ENCODE measurements at places on chromosomes 1 and 21.

GRCh38 chr1:35451125-35451528 lies 106.1 kb downstream of the KIAA0319L start:
- DNase-seq = no peak

DNA sequence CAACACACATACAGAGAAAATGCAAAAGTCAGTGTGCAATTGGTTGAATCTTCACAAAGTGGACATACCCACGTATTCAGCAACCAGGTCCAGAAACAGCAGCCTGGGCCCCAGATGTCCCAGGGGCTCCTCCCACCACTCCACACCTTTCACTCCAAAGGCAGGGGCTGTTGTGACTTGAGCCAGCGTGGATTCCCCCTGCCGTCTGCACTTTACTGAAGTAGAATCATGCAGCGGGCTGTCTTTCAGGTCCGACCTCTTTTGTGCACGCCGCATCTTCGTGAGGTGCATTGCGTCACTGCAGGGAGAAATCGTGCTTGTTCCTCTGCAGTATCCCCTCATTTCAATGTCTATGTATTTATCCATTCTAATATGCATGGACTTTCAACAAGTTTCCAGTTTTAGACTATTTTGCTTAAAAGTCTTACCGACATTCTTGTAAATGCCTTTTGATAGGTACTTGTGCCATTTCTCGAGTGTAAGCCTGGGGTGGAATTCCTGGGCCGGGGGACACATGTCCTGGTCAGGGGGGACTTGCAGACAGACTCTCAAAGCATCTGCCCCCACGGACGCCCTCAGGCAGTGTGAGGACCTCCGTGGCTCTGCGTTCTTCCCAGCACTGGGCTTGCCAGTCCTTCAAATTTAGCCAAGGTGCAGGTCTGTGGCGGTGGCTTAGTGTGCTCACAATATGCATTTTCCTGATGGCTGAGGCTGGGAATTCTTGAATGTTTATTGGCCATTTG lies 29.3 kb upstream of the ACTRT2 start:
- DNase-seq = no peak

DNA sequence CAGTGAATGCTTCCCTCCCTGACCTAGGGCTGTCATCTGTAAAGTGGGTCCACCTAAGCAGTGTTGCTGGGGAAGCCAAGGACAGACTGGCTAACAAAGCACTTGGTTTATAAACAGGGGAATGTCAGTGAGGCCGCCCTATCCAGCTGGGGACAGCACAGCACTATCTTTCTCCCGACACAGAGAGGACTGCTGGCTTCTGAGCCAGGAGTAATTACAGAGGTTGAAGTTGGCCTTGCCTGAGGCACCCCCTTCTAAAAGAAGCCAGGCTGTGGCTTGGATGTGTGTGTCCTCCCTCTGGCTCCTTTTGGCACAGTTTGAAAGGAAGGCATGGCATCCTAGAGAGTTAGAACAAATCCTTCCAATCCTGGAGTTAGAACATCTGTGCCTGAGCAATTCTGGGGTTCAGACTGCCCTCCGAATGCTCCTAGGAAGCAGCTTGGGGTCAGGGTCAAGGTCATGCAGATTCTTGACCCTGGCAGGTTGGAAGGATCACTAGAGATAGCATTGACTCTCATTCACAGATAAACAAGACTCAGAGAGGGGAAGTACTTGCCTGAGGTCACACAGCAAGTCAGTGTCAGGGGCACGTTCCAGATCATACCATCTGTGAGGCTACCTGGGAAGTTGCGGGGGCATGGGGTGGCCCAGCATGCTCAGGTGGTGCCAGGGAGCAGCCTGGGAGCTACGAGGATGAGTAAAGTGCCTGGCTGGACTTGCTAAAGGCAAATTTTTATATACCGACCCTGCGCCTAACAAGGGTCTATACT lies 1.3 kb upstream of the LDLRAP1 start:
- DNase-seq = no peak

DNA sequence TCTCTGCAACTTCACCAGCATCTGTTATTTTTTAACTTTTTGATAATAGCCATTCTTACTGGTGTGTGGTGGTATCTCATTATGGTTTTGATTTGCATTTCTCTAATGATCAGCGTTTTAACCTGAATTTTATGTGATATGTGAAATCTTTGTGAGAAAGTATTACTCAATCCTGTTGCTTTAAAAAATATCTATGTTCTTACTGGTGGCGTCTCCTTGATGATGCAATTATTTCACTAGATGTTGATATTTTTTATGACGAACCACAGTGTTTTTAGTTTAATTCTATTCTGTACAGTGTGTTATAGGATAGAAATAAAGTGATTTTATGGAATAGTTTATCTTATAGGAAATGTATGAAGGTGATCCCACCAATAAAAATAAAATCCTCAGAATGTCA lies 54.7 kb upstream of the GPR88 start:
- DNase-seq = no peak

DNA sequence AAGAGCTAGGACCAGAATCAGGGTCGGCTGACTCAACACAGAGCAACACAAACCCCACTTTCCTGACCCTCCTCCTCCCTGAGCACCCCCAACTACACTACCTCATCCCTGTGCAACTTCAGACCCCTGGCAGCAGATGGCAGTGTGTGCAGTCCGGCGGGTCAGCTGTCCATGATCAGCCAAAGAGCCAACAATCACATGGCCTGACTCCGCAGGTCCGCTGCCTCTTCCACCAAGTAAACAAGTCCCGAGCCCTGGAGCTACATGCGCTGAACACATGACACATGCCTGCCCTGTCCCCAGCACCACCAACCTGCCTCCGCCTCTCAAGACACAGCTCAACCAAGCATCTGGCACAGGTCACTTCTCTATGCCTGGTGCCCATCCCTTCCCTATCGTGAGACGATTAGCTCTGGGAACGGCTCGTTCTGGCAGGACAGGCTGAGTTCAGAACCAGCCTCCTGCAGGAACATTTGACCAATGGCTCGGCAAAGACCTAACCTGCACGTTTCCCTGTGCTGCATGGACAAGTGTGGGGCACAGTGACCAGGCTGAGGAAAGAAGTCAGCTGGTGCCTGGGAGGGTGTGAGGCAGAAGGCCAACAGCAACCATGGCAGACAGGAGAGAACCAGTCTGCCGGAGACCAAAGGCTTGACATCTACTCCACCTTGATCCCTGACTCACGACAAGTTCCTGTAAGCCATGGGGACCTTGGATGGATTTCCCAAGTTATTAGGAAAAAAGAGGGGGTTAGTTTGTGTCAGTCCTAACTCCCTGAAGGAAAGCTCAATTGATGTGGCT lies 60.3 kb downstream of the CD46 start:
- DNase-seq = no peak

- no peak for DNase-seq
Measured at GRCh38 chr1:47838562-47839432, 158.4 kb downstream of the TRABD2B start.

DNA sequence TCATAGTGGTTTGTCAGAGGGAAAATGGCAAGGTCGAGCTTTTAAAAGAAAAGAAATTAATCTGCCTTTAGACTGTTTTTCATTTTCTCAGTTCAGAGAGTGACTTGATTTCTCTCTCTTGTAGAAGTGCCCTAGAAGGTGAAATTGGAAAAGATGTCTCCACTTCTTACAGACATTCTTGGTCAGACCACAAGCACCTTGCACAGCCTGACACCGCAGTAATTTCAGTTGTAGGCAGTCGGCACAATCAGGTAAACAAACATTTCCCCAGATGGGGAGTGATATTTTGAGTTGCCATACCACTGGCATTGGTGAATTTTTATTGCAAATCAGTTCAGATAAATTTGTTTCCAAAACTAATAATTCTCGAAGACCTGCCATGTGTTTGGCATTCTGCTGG lies 86.8 kb downstream of the PHTF1 start:
- DNase-seq = no peak

GRCh38 chr1:186014370-186015037 lies 280.3 kb downstream of the HMCN1 start:
- DNase-seq = no peak

GRCh38 chr1:107669996-107670395 lies 295.0 kb downstream of the VAV3 start:
- no peak for DNase-seq

GRCh38 chr21:41506611-41507520 lies 1.1 kb downstream of the TMPRSS2 start:
- no peak for DNase-seq

GRCh38 chr1:12540580-12541273 lies 77.3 kb downstream of the DHRS3 start:
- DNase-seq = no peak

DNA sequence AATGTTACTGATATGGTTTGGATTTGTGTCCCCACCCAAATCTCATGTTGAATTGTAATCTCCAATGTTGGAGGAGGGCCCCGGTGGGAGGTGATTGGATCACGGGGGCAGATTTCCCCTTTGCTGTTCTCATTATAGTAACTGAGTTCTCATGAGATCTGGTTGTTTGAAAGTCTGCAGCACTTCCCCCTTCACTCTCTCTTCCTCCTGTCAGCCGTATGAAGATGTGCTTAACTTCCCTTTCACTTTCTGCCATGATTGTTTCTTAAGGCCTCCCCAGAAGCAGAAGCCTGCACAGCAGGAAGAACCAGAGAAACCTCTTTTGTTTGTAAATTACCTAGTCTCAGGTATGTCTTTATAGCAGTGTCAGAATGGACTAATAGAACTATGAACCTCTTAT lies 28.4 kb downstream of the TRIM33 start:
- no peak for DNase-seq

DNA sequence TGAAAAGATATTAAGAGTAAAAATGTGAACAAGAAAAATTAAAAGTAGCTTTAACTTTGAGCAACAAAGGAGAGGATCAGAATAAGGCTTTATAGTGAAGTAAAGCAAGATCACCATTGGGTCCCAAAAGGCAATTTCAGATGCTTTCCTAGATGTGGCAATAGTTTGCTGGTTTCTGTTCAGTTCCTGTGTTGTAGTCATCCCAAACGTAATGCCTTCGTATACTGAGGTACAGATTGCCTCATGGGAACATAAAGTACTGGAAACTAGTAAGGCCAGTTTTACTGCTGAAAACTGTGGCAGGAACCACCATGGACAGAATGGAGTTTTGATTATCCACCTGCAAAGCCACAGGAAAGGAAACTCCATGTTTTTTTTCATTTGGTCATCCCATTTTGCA lies 283.5 kb upstream of the SGIP1 start:
- DNase-seq = no peak

DNA sequence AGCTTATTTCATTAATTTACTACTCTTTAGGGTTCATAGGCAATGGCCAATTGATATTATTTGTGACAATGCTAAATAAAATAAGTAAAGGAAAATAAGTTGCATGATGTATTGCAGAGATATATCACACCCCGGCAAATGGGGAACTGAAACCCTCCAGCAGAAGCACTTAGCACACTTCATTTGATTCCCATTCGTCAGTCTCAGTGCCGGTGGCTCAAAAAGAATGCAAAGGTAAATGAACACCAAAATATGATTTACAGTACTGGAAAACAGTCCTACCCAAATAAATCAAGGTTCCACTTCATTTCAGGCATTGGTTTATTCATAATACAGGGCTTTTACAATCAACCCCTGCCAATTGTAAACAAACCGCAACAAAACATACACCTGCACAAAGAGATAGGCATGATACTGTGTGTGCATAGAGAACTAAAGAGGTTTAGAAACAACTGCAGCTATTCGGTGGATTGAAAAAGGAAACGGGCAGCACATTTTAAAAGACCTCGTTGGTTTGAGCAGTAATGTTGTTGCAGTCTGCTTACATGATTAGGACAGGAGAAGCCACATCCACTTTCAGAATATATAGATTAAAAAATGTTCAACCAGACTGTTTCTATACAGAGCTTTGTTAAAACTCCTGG lies 1019.2 kb downstream of the TTLL7 start:
- no peak for DNase-seq

DNA sequence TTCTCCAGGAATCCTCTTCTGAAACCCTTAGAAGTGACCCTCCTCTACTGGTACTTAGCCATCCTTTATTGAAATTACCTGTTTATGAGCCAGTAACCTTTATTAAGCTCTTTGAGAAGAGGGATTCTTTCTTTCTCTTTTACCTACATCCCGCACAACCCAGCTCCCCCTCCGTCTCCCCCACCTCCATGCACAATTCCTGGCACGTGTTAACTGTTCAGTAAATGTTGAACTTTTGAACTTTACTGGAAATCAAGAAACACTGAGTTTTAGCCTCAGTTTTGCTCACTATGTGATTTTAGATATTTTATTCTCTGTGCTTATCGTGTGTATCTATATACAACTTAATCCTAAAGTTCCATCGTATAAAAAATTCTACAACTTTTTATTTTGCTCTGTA lies 1.8 kb downstream of the TMED5 start:
- DNase-seq = no peak

- peak; percentile 9 for DNase-seq
Measured at GRCh38 chr1:221141606-221142285, 262.5 kb downstream of the HLX start.

GRCh38 chr1:16260814-16261213 lies 23.8 kb upstream of the CPLANE2 start:
- DNase-seq = peak; percentile 37

DNA sequence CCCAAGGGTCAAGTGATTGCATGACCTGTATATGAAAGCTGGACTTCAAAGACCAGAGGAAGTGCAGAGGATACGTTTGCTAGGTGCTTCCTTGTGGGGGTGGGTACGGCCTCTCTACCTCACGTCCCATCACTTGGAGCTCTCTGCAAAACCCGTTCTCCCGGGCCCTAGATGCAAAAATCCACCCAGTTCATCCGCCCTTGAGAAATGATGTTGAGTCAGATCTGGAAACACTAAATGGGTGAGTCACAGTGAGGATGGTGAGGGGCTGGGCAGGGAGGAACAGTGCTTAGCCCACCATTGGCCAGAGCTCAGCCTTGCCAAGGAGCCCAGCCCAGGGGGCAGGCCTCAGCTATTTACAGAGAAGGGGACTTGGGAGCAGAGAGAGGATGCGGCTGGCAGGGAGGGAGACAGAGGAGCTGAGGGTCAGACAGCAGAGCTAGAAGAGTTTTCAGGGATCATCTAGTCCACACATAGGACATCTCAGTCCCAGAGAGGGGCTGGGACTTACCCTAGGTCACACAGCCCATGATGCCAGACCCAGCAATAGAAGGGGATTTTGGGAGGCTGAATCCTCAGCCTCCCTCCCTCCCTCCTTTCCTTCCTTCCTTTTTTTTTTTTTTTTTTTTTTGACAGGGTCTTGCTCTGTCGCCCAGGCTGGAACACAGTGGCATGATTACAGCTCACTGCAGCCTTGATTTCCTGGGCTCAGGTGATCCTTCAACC lies 14.6 kb downstream of the ARHGEF10L start:
- DNase-seq = no peak

DNA sequence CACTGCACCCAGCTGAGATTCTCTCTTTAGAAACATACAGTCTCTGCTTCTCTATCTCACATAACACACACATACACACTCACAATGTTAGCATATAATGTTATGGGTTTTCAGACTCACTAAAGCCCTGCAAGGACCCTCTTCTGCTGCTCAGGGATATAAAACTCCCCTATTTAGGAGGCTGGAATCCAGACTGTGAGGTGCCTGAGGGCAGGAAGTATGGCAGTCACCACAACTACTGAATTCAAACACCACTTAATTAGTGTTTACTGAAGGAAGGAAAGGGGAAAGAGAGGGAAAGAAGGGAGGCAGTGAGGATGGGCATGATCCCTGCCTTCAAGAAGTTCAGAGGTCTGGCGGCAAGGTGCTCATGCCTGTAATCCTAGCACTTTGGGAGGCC lies 7.8 kb upstream of the CDK18 start:
- no peak for DNase-seq

Data from BJ (cell line).